HFFc6 (cell line): ENCODE measurements at places on chromosomes 11 and 22. TPM values are rescaled to one million over a fixed set of nuclear protein-coding genes. Genes with fewer than 3 reads are reported as not detected.

OVCH2 gene
- not detected in 3 replicates for total RNA-seq

PATE2 gene
- 0.11 TPM in 1 of 3 replicates, not detected in the others for total RNA-seq

PRG3 gene
- not detected in 3 replicates for total RNA-seq

PTGDR2 gene
- total RNA-seq: not detected in 3 replicates

SYT9 gene
- total RNA-seq: not detected in 3 replicates

KLHDC7B gene
- total RNA-seq: 0.05 to 0.09 TPM in 2 of 3 replicates, not detected in the other

PKNOX2 gene
- not detected in 3 replicates for total RNA-seq

ACTN3 gene
- total RNA-seq: 0.07 to 0.09 TPM (median 0.07 TPM) in 3 replicates
